ENCODE measurements at places on chromosomes 1 and 21. TPM values are rescaled to one million over a fixed set of nuclear protein-coding genes. Genes with fewer than 3 reads are reported as not detected.

The PIK3C2B gene
- 4.9 TPM for total RNA-seq

The SSBP3 gene
- 8.5 TPM for total RNA-seq

The SPRR2E gene
- total RNA-seq: not detected

The SYPL2 gene
- total RNA-seq: 0.16 TPM

The CFAP141 gene
- not detected for total RNA-seq

The TMEM125 gene
- not detected for total RNA-seq

The MYBPH gene
- total RNA-seq: 0.26 TPM

The RUNX1 gene
- total RNA-seq: 12.8 TPM

The SYDE2 gene
- 2.7 TPM for total RNA-seq

The TMEM82 gene
- total RNA-seq: not detected

The ABCA4 gene
- total RNA-seq: 0.34 TPM

The E2F2 gene
- not detected for total RNA-seq

The ANP32E gene
- total RNA-seq: 39.2 TPM

The PIGP gene
- total RNA-seq: 3.2 TPM

The SPRR1B gene
- total RNA-seq: not detected

The VWA5B1 gene
- total RNA-seq: not detected

The KCNJ6 gene
- total RNA-seq: not detected

The GJC2 gene
- total RNA-seq: 4.7 TPM

The WLS gene
- total RNA-seq: 151 TPM

The CRNN gene
- total RNA-seq: under 0.01 TPM

The KIAA1614 gene
- total RNA-seq: 7.9 TPM

The PTCH2 gene
- total RNA-seq: 0.17 TPM

The CELA2B gene
- not detected for total RNA-seq

The UBE2Q1 gene
- total RNA-seq: 20.3 TPM

Data from bronchial smooth muscle cell (primary cell).